Activated T-helper 17 cell treated with anti-CD3 and anti-CD28 coated beads, Interleukin-2, amount 50 U/mL, for 72 hours (primary cell): ENCODE measurements at places on chromosomes 11 and 22. TPM values are rescaled to one million over a fixed set of nuclear protein-coding genes. Genes with fewer than 3 reads are reported as not detected.
A peak's percentile ranks its signal among the peaks of the same experiment; 100 is the strongest.

MRGPRX4 gene
- total RNA-seq: not detected

DNA sequence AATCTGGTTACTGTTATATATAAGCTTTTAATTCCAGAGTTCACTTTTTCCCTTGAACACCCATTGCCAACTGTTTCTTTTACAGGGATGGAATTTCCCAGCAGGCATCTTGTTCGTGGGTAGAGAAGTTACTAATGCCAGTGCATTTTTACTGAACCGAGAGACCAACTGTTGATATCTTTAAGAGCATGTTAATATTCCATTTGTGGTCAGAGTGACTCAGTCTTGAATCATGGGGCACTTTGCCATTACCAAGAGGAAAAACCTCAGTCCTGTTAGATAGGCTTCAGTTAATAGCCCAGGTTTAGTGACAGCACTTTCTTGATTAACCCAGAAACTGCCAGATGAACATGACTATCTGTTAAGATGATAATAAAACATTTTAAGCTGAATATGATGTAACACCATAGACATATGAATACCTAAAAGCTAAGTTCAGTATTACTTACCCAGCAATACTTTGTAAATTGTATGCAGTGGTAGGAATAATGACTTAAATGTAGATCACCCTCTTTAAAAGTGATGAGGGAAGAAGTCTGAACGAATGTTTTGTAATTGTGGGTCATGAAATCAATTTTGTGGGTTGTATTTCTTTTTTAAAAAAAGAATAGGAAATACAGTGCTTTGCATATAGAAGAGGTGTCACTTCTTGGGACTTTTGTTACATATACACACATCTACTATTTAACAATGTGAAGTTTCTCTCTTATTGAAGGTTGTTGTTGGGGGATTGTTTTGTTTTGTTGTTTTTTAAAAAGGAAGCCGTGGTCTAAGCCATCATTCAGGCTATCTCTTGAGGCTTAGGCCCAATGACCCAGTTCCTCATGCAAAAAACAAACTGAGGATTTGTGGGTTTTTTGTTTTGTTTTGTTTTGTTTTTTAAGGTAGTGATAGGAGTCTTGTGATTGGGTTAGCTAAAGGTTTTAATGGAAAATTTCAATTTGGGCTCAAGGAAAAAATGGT is 79.2 kb upstream of the GRIK4 start:
- peak; percentile 97 for ATAC-seq

DNA sequence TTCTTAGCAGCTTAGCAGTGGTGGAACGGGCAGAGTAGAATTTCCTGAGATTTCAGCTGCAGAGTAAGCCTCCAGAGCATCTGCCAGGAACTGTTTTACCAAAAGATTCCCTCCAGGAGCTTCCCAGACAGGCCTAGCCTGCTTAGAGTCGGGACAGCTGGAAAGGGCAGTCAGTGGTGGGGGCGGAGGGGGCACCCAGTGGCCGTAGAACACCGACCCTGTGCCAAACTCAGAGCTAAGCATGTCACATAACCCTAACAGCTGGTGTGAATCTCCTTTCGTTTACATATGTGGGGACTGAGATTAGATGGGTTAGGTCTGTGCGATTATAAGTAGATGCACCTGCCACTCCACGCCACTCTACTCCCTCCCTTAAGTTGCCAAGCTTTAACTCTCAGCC is 80.0 kb upstream of the CRTAM start:
- no peak for ATAC-seq

DNA sequence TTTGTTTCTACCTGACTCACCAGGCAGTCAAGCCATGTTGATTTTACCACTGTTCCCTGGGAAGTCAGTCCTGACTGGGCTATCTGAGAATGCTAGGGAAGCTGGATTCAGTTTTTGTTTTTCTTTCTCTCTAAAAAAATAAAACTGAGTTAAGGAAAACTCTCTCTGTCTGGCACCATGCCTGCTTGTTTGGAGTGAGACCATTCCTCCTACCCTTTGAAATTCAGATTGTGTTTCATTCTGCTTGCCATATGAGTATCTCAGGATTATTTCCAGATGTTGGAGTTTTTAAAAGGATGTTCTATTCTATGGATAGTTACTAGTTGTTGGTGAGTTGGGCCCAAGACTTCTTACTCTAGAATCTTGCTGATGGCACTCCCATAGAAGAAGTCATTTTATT is 1917.0 kb downstream of the LRRC4C start:
- no peak for ATAC-seq

DNA sequence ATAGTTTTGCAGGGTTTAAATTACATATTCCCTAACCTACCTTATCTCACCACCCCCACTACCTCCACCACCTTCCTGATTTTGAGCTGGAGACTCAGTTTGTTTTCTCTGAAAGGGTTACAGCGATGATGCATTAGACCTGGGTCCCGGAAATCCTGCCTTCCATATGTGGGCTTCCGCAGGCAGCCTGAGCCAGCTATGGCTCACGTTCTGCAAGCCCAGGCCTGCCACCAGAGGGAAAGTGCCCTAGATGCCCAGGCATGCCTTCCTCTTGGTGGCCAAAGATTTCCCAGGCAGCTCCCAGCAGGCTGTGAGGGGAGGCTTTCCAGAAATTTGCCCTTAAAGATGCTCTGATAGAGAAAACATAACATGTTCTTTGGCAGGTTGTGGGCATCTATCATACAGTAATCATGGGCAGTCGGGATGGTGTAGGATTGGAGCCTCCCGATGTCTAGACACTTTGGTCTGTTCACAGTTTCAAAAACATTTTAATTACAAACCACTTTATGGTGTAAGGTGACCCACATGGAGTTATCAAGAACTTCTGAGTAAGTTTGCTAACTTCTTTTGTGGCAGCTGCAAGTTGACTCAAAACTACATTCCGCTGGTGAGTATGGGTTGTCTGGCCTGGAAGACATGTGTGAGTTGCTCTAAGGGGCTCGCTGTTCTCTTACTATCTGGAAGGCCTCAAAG is 79.3 kb downstream of the MICAL2 start:
- peak; percentile 67 for ATAC-seq

DNA sequence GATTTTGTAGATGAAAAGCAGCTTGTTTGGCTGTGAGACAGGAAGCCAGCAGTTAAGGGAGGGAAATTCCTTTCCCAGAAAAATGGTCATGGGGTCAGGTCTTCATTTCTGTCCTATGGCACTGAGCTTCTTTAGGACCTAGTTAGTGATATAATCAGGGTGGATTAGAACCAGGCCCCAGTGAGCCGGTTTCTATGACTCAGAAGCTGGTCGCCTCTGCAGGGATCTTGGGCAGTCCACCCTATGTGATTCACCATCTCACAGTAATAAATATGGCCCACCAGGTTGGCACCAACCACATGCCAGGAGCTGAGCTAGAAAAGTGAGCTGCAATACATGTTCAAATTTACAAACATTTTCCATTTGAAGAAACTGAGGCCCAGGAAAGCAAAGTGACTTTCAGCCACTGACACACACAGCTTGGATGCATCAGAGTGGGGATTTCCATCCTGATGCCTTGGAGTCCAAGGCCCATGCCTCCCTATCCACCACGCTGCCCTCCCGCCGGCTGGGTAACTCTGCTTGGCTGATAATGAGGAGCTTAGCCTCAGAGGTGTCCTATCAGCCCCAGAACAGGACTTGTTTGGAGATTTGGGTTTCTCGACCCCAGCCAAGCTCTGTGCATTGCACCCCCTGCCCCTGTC is 42.0 kb downstream of the CD82 start:
- peak; percentile 64 for ATAC-seq
